ENCODE measurements at places on chromosomes 5 and 9.

GRCh38 chr9:93533863-93534262 is 42.5 kb upstream of the PHF2 start:
- DNase-seq, result no peak

- DNase-seq, result no peak
Measured at GRCh38 chr9:129383019-129383560, 205.0 kb upstream of the IER5L start.

DNA sequence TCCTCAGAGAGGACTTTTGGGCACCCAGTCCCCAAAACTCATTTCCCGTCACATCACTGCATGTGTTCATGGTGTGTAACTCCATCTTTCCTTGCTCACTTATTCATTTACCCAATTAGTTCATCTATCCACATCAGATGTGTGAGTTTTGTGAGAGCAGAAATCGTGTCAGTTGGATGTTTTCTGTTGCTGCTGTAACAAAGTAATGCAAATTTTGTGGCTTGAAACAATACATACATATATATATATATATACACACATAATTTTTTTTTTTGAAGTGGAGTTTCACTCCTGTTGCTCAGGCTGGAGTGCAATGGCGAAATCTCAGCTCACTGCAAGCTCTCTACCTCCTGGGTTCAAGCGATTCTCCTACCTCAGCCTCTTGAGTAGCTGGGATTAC is 70.5 kb upstream of the BOD1 start:
- DNase-seq, result no peak

- no peak for DNase-seq
Measured at GRCh38 chr9:121945849-121946248, 147.3 kb downstream of the TTLL11 start.

GRCh38 chr5:109916481-109917153 is 226.9 kb downstream of the MAN2A1 start:
- DNase-seq, result no peak

DNA sequence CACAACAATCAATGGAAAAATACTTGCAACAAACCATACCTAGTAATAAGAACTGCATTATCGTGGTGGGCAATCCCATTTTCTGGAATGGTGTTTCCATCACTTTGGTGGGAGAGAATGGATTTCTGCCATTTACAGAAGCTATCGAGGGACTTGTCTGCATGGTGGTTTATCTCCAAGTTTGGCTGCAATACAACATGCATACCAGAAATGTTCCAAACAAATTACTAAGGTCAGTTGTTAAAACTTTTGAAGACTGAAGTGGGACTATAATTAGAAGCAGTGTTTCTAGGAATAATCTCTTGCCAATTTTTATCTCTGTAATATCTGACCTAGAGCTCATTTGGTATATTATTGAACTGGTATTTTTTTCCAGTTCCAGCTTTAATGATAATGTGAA is 30.3 kb downstream of the ADAMTS6 start:
- no peak for DNase-seq

DNA sequence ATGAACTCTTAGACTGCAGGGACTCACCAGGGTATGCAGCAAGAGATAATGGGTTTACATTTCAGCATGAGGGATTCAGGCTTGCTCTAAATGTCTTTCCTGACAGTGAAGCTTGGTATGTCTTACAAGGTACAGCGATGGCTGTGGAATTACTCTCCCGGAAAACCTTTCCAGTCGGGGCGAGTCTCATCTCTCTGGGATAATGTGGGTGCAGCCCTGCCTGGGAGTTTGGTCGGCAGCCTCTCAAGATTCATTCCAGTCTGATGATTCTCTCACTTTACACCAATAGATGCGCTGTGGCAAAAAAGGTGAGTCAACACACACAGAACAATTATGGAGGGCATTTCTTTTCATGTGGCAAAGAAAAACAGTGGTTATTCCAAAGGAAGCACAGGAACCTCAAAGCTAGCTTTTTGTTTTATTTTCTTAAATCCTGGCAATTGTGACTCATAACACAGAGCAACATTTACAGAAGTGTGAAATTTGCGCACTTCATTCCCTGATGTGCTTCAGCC is 190.3 kb downstream of the DCP2 start:
- no peak for DNase-seq

- no peak for DNase-seq
Measured at GRCh38 chr5:20559845-20560244, 571.8 kb upstream of the CDH18 start.

DNA sequence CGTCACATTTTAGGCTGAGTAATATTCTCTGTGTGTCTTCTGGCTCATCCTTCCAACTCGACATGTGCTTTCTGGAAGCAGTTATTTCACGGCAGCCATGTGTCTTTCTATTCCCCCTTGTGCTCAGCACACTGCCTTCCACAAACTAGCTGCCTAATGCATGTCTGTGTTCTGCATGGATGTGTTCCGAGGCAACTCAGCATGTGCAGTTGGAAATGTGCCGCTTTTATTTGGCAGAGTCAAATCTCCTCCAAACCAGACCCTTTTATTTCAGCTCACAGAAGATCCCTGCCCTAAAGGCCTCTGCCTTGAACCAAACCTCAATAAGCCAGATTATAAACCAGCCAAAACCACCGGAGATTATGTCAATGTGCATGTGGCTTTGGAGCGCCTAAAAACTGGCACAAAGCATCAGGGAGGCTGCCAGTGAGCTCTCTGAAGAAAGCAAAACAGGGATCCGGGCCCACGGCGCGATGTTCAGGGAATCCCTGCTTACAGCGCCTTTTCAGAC is 360.2 kb downstream of the DEPDC1B start:
- DNase-seq, result no peak

DNA sequence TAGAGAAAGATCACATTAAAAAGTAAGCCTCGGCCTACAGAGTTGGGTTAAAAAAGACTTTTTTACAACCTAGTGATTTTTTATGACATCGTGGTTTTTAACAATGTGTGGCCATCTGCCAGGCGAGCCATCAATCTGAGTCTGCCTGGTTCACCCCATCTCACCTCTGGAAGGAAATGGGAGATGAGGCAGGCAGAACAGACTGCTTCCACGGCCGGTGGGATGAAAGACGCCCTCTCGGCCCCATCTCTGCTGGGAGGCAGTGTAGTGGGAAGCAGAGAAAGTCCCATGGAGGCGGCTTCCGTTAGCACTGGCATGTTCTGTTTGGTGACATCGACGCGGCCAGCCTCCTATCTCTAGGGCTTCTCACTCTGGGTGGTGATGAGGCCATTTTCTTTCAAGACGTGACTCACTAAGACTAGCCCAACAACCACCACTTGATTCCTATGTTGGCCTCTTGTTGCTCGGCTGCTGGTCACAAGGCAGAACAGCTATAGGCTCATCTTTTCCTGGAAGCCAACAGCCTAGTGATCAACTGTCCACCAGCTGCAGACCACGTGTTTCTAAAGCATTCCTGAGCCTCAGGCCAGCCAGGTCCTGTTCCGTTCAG is 132.4 kb upstream of the OTULINL start:
- no peak for DNase-seq

DNA sequence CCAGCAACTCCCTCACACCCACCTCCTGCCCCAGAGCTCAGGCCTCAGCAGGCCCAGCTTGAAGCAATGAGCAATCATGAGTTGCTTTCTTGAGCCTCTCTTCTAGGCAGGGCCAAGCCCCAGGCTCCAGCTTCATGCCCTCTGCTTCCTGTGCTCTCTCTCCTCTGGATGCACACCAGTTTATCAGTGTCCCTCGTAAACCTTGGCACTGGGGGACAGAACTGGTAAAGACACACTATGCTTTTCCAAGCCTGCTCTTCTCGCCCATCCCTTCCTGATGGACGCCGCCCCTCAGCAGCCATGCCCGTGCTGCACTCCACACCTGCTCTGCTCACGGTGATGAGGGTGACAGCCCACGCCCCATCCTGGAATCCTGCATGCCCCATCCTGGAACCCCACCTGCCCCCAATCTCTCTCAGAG is 49.4 kb upstream of the ORM1 start:
- DNase-seq, result peak; percentile 18

DNA sequence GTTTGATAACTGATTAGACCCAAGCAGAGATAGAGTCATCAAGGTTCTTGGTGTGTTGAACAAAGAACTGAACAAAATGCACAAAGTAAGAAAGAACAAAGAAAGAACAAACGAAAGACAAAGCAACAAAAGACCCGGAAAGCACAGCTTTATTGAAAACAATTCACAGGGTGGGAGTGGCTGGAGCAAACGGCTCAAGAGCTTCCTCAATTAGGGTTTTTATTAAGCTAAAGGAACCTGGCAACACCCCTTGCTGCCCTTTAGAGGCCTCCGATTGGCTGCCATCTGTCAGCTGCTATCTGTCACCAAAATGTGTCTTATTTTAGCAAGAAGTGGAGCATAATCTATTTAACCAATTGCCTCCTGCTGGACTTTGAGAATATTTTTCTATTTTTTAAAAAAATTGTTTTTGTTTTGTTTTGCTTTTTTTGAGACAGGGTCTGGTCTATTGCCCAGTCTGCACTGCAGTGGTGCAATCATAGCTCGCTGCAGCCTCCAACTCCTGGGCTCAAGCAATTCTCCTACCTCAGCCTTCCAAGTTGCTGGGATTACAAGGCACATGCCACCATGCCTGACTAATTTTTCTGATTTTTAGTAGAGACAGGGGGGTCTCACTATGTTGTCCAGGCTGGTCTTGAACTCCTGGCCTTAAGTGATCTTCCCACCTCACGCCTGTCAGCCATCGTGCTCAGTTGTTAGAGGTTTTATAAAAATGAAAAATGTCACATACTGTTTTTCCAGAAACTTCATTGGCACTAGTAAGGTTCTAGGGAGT is 7.7 kb upstream of the ABO start:
- no peak for DNase-seq

- DNase-seq, result no peak
Measured at GRCh38 chr5:157528036-157528632, 47.4 kb downstream of the ADAM19 start.

- no peak for DNase-seq
Measured at GRCh38 chr9:91315191-91315590, 46.5 kb downstream of the AUH start.

DNA sequence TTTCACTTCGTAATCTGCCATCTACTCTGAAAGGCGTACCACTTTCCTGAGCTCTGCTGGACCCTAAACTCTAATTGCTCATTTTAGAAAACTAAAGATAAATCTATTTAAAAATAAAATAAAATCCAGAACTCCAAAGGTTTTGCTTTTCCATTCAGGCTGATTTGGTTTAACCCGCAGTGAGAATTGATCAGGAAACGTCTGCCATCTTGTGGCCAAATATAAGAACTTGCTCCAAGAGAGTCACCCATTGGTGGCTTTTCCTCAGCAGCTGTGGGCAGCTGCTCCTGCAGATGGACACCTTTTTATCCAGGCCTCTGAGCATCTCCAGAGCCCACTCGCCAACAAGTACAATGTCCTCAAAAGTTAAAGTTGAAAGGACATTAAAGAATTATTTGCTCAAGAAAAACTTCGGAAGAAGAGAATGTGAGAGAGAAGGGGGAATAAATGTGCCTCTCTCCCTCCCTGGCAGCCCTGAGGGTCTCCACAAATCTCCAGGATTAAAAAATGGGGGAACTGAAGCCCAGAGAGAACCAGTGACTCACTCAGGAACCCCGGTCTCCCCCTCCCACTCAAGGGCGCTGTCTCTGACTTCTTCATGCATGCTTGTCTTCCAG is 4.1 kb downstream of the SAXO1 start:
- no peak for DNase-seq

DNA sequence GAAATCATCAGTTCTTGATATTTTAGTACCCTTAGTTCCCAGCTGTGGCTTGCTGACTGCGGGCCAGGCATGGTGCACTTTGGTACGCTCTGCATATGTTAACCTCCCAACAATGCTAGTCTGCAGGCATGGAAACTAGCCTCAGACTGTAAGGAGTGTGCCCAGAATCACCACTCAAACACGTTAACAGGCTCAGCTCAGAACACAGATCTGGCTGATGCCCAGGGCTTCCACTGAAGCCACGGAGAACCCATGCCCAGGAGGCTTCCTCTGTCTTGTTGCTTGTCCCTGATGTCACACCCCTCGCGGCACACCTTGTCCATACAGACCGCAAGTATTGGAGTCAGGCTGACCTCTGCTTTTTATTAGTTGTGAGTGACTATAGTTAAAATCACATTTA is 187.2 kb upstream of the OTULINL start:
- no peak for DNase-seq

DNA sequence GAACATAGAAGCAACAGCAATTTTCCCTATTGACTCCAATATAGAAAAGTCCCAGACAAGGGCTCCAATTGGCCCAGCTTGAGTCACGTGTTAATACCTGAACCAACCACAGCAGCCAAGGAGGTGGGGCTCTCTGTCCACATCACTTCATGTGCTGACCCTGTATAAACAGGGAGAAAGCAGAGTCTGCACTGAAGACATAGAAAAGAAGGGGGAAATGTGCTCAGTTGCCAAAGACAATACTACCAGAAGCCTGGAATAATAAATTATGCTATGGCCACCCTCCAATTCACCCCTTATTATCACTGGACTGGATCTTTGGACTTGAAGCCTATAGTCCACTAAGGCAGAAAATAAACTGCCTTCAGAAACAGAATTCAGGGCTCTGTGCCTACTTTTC is 275.4 kb downstream of the EPB41L4A start:
- no peak for DNase-seq

DNA sequence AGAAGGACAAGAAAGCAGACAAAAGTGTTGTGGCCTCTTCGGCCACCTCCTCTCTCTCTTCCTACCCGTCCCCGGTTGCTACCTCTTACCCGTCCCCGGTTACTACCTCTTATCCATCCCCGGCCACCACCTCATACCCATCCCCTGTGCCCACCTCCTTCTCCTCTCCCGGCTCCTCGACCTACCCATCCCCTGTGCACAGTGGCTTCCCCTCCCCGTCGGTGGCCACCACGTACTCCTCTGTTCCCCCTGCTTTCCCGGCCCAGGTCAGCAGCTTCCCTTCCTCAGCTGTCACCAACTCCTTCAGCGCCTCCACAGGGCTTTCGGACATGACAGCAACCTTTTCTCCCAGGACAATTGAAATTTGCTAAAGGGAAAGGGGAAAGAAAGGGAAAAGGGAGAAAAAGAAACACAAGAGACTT is 2.4 kb downstream of the EGR1 start:
- no peak for DNase-seq

DNA sequence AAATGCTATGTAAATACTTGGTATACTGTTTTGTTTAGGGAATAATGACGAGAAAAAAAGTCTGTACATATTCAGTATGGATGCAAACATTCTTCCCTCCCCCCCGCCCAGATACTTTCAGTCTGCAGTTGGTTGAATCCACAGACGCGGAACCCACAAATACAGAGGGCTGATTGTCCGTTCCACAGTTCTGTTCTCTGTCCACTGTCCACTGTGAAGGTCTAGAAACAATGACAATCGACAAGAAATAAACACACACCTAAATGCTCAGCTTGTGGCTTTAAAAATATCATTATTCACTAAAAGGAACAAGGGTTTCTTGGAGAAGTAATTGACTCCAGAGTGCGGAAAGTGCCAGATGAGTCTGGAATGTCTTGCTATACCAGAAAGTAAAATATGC is 109.1 kb downstream of the TMEM161B start:
- no peak for DNase-seq

GRCh38 chr9:73200694-73201452 is 49.2 kb downstream of the ANXA1 start:
- DNase-seq, result no peak

- no peak for DNase-seq
Measured at GRCh38 chr5:9895302-9895645, 265.1 kb upstream of the TAS2R1 start.

Measured in omental fat pad (tissue), 4 donors.